Activated CD4-positive, alpha-beta T cell treated with anti-CD3 and anti-CD28 coated beads, Interleukin-2, Interleukin-4, amounts not matched to agents 100 ng/mL and 50 ng/mL, durations not matched to agents 16 hours and 8 hours (primary cell): ENCODE measurements at places on chromosomes 2 and 18.

- no peak for DNase-seq
Observed at GRCh38 chr2:57444752-57445430, 601.7 kb upstream of the VRK2 start.

GRCh38 chr2:126973745-126974144, 75.1 kb downstream of the TEX51 start:
- no peak for DNase-seq

DNA sequence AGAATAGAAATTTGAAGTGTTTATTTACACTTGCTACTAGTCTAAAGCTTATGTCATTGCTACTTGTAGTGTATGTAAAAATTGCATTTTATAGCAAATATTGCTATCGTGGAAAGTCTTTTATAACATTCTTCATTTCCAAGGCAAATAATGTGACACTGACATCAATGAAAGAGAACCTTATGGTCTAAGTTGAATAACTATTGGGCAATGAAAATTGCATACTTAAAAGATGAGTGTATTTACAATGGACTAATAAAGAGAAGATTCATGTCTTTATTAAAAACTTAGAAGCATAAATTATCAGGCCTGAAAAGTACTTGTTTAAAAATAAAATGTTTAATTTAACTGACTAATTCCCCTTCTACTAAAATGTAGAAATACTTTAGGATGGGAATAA, 82.2 kb downstream of the LRP1B start:
- DNase-seq, result no peak

- no peak for DNase-seq
Observed at GRCh38 chr18:75170916-75171315, 38.0 kb downstream of the PTGR3 start.

- DNase-seq, result no peak
Observed at GRCh38 chr2:61900281-61900680, 5.2 kb upstream of the COMMD1 start.

GRCh38 chr2:162103443-162104009, 29.5 kb upstream of the DPP4 start:
- DNase-seq, result no peak

DNA sequence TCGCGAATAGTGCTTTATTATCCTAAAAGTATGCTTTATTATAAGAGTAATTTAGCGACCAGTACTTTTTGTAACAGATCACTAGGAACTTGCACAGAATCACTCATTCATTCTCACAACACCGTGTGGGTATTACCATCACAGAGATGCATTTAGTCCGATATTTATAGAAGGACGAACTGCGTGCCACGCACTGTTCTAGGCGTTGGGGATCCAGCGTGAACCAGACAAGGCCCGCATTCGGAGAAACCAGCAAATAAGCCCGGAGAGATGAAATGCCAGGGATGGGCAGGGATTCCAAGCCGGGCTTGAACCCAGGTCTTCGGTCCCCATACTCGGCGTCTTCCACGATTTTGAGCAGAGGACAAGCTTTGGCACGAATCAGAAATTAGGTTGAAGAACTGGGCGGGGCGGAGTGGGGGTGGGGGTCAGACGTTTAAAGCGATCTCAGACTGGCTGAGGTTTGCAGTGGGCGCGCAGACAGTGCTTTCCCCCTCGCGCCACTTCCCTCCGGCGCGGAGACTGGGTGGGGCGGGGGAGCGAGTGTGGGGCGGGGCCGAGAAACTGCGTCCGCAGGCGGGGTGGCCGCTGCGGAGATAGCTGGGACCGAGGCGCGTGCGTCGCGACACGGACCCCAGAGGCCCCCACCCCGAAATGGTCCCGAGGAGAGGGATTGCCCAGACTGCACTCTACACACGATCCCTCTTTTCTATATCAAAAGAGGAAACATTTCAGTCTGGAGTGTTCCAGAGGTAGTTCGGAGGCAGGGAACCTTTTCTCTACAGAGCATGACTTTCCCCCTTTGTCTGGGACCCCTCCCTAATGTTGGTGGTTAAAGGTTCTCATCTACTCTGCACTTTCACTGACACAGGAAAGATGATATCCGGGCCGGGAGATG, 1.1 kb upstream of the CXCR4 start:
- DNase-seq, result peak; percentile 63

DNA sequence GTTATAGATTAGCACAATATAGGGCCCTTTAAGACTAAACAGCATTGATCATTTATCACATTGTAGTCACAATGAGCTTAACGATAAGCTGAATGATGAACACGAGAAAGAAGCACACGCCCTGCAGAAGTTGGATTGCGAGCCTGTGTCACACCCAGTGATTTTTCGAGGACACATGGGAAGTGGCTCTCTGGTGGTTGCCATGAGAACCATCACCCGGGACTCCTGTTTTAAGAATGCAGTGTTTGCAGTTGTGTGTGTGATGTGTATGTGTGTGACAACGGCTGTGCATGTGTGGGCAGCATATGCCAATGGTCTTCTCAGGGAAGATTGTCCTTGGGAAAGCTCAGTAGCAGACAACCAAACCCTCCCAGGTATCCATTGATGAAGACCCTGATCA, 69.2 kb downstream of the PDCL3 start:
- DNase-seq, result no peak

- DNase-seq, result no peak
Observed at GRCh38 chr2:235416858-235417499, 76.9 kb upstream of the AGAP1 start.

DNA sequence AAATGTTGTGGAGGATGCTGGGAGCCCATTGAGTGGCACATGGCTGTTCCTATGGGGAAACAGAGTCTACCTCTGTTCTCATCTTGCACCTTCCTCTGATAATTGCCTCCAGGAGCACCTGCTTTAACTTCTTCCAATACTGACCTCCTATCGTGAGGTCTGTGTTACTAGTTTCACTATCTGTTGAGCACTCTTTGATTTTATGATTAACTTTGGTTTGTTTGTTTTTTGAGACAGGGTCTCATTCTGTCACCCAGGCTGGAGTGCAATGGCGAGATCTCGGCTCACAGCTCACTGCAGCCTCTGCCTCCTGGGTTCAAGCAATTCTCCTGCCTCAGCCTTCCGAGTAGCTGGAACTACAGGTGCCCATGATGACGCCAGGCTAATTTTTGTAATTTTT, 12.1 kb upstream of the RFX8 start:
- DNase-seq, result no peak

DNA sequence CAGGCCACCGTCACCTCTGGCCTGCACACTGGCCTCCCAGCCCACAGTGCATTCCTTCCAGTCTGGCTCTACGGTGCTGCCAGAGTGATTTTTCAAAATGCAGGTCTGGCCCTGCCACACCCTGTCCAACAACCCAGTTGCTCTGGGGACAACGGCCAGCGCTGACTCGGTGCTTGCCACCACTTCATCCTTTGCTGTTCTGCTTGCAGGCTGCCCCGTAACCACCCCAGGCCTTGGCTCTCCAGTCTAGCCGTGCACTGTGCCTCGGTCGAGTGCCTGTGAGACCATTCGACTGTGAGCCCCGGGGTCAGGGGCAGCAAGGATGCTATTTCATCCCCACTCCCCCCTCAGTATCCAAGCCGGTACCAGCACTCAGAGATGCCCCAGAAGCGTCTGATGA, 262.6 kb downstream of the KLHL29 start:
- no peak for DNase-seq

GRCh38 chr2:138814123-138814898, 34.1 kb upstream of the NXPH2 start:
- no peak for DNase-seq

- DNase-seq, result no peak
Observed at GRCh38 chr2:31764169-31764568, 183.4 kb upstream of the SRD5A2 start.

- DNase-seq, result no peak
Observed at GRCh38 chr2:239167766-239168444, 232.9 kb downstream of the HDAC4 start.

DNA sequence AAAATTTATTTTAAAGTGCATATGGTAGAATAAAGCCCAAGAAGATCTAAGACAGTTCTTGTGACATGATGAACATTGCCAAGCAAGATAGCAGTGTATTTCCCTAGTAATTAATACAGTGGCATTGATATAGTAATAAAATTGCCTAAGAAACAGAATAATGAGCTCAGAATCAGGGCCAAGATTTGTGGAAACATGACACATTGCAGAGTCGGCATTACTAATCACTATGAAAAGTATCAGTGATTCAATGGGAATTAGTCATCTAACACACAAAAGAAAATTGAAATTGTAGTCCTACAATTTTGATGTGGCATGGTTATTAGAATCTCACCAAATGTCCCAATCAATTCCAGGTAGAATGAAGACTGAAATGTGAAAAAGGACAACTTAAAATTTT, 243.0 kb upstream of the CYRIA start:
- no peak for DNase-seq

DNA sequence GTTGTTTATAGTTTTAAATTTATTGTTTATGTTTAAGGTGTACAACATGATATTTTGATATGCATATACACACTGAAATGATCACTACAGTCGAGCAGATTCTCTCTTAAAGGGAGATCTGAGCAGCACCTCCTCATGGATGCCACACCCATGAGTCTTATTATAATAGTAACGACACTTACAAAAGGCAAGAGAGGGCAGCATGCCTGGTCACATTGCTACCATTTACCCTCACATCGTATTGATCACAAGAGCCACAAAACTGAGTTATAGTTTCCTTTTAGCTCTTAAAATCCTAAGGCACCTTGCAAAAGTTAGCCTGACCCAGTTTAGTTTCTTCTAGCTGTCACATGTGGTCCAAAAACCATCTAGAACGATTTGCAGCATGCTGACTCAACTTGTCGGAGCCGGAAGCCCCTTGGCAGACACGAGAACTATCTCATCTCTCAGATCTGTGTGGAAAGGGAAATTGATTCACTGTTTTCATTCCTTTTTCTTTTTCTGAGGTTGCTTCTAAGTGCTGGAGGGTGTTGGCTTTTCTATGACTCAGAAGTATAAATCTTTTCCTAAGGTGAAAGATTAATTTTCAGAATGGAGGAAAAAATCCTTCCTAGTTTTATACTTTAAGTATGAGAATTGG, 85.3 kb downstream of the CDC42EP3 start:
- peak; percentile 92 for DNase-seq

GRCh38 chr18:43592269-43592668, 315.0 kb upstream of the SYT4 start:
- DNase-seq, result no peak

DNA sequence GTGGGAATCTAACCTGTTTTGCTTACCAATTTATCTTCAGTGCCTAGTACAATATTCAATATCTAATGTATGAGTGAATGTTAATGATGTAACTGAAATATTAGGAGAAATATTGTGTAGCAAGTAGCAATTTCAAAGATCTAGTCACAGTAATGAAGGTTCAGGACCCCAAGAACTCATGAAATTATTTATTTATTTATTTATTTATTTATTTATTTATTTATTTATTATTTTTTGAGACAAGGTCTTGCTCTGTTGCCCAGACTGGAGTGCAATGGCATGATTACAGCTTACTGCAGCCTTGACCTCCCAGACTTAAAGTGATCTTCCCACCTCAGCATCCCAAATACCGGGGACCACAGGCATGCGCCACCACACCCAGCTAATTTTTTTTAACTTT, 126.9 kb downstream of the KCNJ3 start:
- DNase-seq, result no peak

- no peak for DNase-seq
Observed at GRCh38 chr2:120348737-120349439, 3.0 kb downstream of the INHBB start.

- DNase-seq, result no peak
Observed at GRCh38 chr2:26178746-26179436, 6.0 kb downstream of the GAREM2 start.

- peak; percentile 24 for DNase-seq
Observed at GRCh38 chr2:232142049-232142448, 180.5 kb downstream of the DIS3L2 start.

DNA sequence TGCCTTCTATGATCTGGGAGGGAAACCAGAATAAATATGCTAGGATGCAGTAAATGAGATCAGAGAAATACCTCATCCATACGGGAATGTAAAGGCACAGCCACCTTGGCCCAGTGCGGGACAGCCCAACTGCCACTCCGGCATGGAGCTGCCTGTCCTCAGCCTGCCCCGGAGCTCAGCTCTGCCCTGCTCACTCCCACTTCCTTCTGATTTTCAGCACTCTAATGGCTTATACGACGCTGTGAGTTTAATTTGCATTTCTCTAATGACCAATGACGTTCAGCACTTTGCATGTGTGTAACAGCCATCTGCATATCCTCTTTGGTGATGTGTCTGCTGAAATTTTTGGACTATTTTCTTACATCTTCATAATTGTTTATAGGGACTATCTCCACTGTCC, 172.5 kb upstream of the RAB6C start:
- DNase-seq, result no peak

- no peak for DNase-seq
Observed at GRCh38 chr2:128291161-128291843, 27.4 kb downstream of the HS6ST1 start.

GRCh38 chr2:225130093-225130492, 87.8 kb upstream of the DOCK10 start:
- no peak for DNase-seq

DNA sequence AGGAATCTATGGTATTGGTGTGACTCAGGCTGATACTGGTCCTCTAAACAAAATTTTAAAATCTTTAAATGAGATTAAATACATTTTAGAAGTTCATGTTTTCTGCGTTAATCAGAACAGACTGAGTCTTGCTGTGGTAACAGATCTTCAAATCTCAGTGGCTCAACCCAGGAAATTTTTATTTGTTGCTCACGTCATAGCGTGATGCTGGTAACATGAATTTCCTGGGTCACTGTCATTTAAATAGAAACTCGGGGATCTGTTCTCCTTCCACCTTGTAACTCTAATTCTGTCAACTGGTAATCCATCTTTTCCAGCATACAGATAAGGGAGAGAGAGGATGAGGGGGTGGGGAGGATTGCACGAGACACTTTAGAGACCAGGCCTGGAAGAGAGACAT, 90.0 kb downstream of the CDC42EP3 start:
- DNase-seq, result no peak

- no peak for DNase-seq
Observed at GRCh38 chr18:47287911-47288585, 36.6 kb upstream of the SKOR2 start.

- DNase-seq, result no peak
Observed at GRCh38 chr2:183390109-183390508, 265.9 kb downstream of the NUP35 start.

- no peak for DNase-seq
Observed at GRCh38 chr2:215845839-215846586, 167.3 kb downstream of the MREG start.

DNA sequence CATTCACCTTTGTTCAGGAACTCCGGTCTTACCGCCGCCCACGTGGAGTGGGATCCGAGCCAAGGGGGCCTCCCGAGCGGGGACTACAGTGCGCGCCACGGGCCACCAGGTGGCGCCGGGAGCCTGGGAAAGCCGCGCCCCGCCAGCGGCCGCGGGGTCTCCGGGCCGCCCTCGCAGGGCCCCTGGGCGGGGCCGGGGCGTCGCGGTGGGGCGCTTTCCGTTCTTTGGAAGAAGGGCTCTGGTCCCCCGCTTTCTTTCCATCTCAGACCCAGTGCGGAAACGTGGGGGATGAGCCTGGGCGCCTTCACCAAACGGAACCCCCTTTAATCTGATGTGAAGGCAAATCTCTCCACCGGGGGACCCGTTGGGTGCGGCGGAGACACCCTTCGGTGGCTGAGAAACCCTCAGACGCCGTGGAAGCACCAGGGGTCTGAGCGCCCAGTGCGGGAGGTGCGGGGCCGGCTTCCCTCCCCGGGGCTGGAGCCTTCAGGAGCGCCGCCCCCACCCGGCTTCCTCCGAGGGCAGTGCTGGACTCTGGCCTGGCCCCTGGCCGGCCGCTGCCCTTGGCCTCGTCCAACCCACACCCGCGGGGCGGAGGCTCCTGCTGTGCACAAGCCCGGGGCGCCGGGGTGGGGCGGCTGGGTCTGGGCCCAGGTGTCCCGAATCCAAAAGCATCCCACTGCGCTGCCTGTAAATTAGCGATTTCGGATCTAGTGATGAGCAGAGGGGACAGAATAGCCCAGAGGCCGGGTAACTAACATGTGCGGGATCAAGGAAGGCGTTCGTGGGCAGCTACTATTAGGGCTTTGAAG, 44.6 kb downstream of the GORASP2 start:
- DNase-seq, result peak; percentile 80
